ENCODE measurements at places on chromosomes 7 and 10.

GRCh38 chr7:90663176-90663575 is 67.1 kb downstream of the CDK14 start:
- no peak for DNase-seq

GRCh38 chr10:35412900-35413491 is 76.7 kb downstream of the CCNY start:
- DNase-seq: no peak

GRCh38 chr10:23157691-23158369 is 34.3 kb upstream of the PTF1A start:
- no peak for DNase-seq

DNA sequence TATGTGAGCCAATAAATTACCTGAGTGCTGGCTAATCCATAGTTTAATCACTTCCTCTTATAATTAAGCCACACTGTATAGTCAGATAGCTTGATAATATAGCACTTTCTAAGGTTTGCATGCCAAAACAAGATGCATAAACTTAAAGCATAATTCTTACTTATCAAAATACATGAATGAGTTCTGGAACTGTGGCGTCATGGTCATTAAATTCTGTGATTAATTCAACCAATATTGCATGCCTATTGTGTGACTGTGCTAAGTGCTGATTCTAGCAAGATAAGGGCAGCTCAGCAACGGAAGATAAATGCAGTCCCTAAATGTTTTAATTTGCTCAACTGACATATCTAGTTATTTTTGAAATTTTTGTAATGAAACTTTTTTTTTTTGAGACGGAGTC is 29.7 kb downstream of the HOXA1 start:
- DNase-seq: no peak

- no peak for DNase-seq
Observed at GRCh38 chr10:97974526-97975525, 55.6 kb downstream of the CRTAC1 start.

- no peak for DNase-seq
Observed at GRCh38 chr10:69176823-69177222, 3.2 kb upstream of the SUPV3L1 start.
